Iris pigment epithelial cell (primary cell): ENCODE measurements at places on chromosomes 12 and 14.
A peak's percentile ranks its signal among the peaks of the same experiment; 100 is the strongest.

DNA sequence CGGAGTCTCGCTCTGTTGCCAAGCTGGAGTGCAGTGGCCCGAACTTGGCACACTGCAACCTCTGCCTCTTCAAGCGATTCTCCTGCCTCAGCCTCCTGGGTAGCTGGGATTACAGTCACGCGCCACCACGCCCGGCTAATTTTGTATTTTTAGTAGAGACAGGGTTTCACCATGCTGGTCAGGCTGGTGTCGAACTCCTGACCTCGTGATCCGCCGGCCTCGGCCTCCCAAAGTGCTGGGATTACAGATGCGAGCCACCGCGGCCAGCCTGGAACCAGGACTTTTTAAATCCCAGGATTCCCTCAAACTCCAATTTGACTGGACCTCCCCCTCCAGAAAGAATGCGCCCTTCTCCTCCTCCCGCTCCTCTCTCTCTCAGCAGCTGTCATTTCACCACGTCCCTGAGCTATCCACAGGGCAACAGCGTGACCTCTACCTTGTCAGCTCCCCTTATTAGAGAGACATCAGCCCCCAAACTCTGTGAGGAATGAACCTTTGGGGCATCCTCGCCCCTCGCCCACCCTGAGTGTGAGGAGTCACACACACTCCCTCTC, 2.0 kb downstream of the ESYT1 start:
- no peak for DNase-seq

- no peak for DNase-seq
Observed at GRCh38 chr12:129827102-129827865, 76.5 kb downstream of the TMEM132D start.

DNA sequence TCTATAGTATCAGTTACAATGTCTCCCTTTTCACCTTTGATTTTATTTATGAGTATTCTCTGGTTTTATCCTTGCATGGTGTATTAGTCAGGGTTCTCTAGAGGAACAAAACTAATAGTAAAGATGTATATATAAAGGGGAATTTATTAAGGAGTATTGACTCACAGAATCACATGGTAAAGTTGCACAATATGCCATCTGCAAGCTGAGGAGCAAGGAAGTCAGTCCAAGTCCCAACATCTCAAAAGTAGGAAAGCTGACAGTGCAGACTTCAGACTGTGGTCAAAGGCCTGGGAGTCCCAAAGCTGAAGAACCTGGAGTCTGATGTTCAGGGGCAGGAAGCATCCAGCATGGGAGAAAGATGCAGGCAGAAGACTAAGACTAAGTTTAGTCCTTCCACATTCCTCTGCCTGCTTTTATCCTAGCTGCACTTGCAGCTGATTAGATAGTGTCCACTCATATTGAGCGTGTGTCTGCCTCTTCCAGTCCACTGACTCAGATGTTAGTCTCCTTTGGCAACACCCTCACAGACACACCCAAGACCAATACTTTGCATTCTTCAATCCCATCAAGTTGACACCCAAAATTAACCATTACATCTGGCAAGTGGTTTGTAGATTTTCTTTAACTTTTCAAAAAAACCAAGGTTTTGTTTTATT, 308.0 kb upstream of the LMO3 start:
- no peak for DNase-seq

GRCh38 chr12:45214749-45215418, 1.0 kb upstream of the ANO6 start:
- peak; percentile 43 for DNase-seq

GRCh38 chr14:22561661-22562579, 27.1 kb downstream of the DAD1 start:
- peak; percentile 35 for DNase-seq

DNA sequence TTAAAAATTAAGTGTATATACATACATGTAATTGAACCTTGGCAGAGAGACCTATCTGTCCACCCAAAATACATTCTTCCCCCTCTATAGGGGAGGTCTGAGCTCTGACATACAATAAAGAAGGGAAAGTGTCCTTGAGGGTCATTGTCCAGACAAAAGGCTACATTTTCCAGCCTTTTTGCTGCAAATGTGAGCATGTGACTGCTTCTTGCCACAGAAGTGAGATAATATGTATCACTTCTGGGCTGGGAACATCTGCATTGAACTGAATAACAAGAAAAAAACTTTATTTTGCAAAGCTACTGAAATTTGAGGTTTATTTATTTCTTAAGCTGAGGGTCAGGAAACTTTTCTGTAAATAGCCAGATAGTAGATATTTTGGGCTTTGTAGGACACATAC, 131.3 kb downstream of the TBC1D30 start:
- no peak for DNase-seq

GRCh38 chr12:76529226-76529918, 30.2 kb downstream of the OSBPL8 start:
- DNase-seq = peak; percentile 62

DNA sequence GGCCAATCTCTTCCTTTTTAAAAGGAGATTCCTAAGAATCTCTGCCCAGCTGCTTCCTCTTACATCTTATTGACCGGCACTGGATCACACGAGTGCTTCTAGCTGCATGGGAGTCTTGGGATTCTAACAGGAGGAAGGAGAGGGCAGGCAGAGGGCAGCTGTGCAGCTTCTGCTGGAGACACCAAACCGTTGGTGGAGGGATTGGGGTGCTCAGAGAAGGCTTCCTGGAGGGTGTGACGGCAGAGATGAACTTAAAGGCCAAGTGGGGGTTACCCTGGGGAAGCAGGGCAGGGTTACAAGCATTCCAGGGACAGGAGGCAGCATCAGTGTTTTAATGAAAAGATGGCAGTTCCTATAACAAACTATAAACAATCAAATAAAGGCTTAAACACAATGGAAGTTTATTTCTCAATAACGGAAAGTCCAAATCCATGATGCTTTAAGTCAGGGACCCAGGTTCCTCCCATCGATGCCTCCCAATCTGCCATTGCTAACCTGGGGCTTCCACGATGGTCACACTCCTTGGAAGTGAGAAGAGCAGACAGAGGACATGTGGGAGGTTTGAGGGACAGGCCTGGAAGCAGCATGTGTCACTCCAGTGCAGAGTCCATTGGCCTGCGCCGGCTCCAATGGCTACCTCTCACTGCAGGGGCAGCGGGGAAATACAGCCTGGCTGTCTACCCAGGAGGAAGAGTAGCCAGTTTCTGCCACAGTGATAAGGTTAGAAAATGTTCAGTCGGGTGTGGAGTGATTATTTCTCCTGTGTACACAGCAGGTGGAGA, 53.1 kb upstream of the DDX11 start:
- DNase-seq = no peak

- DNase-seq = no peak
Observed at GRCh38 chr12:52969166-52969795, 20.4 kb downstream of the KRT18 start.

GRCh38 chr14:41378526-41378925, 228.2 kb upstream of the LRFN5 start:
- DNase-seq = no peak

DNA sequence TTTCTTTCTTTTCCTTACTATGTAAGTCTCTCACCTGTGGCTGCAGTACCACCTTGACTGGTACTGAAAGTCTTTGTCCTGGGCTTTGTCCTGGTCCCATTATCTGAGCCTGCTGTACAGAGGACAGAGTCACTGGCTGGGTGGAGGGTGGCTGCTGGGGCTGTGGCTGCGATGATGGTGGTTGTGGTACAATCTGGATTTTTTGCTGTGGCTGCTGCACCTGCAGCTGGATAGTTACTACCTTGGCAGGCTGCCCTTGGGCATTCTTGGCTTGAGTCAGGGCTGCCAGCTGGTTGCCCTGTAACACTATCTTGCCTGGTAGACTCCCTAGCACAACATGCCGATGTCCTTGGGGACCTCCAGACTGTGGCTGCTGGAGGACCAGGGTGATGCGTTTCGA, 27.0 kb downstream of the CHD8 start:
- DNase-seq = no peak

DNA sequence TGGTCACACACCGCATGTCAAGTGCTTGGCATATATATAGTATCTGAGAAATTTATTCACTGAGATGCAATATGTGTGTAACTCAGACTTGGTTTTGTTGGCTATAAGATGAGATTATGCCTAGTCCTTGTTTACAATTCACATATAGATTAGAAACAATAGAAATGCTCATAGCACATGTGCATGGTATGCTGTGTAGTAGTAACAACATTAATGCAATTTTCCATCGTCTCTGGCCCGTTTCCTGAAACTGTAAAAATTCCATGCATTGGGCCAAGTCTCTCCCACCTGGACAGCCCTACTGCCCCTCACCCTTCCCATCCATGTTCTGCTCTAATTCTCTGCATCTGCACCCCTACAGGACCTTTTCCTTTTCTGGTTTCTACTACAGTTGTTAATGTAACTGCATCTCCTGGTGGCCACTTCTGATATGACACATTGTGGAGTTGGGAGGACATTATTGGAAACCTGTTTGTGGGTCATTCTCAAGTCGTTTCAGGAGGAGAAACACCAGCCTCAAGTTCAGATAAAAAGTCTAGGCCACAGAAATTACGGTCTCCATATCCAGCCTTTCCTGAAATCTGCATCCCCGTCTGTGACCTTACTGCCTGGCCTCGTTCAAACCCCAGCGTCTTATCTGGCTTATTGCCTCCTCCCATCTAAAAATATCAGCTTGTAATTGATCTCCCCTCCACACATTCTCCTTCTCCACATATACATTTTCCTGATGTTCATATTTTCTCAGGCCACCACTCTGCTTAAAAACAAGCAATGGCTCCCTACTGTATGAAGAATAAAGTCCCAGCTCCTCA, 37.5 kb downstream of the EMP1 start:
- DNase-seq = peak; percentile 63

DNA sequence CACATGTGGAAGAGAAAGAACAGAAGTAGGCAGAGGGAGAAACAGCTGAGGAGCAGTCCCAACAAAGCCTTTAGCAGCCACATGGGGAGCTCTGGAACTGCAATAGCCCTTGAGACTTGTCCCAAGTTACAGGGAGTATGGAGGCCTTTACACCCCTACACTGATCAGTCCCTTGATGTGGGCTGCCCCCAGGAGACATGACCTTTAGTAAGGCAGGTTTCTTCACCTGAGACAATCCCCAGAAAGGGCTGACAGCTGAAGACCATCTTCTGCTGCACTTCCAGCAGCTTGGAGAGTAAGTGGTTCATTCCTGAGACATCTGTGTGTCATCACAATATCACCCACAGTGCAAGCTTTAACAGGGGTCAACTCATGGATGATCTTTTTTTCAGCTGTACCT, 8.6 kb upstream of the SNAPC1 start:
- DNase-seq = no peak

DNA sequence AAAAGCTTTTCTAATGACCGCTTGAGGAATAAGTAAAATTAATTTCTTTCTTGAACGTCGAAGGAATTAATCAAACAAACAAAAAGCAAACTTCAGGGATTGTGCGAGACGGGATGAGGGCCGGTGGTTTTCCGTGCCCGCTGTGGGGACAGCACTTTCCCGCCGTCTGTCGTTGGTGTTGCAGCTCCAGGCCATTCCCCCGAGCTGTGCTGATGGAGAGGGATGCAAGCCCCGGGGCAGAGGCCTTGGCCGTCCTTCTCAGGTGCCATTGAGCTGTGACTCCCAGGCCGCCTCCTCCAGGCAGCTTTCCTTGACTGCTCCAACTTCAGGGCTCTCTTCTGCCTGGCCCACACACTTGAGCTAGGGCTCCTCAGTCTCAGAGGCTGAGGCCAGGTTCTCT, 109.0 kb upstream of the C14orf180 start:
- DNase-seq = no peak

GRCh38 chr12:122473543-122474323, 27.0 kb downstream of the ZCCHC8 start:
- peak; percentile 59 for DNase-seq

GRCh38 chr12:92488735-92489134, 214.1 kb upstream of the PLEKHG7 start:
- no peak for DNase-seq

- no peak for DNase-seq
Observed at GRCh38 chr14:32578181-32578580, 249.1 kb downstream of the AKAP6 start.

- no peak for DNase-seq
Observed at GRCh38 chr14:70382536-70382935, 23.1 kb upstream of the COX16 start.

- no peak for DNase-seq
Observed at GRCh38 chr12:115216301-115216700, 532.3 kb upstream of the TBX3 start.

DNA sequence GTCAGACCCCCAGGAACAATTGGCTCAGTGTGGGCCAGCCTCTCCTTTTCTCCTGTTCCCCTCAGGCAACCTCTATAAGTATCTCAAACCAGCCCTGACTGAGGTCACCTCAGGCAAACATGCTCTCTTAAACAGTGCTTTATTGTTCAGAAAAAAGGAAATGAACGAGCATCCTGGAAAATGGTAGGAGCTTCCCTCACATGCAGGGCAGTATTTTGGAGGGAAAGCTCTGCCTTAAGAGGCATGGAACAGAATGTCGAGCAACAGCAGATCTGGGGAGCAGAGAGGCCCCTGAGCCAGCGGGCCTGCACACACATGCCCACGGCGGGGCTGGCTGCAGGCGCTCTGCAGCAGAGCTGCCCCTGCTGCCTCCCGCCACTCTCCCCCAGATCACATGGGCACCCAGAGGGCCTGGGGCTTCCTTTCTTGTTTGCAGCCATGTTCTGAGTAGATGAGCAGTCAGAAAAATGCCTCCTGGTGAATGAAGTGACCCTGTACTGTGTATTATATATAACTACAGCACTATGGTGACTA, 42.0 kb downstream of the MOK start:
- DNase-seq = peak; percentile 36

- no peak for DNase-seq
Observed at GRCh38 chr12:127594351-127594970, 672.5 kb upstream of the TMEM132C start.

DNA sequence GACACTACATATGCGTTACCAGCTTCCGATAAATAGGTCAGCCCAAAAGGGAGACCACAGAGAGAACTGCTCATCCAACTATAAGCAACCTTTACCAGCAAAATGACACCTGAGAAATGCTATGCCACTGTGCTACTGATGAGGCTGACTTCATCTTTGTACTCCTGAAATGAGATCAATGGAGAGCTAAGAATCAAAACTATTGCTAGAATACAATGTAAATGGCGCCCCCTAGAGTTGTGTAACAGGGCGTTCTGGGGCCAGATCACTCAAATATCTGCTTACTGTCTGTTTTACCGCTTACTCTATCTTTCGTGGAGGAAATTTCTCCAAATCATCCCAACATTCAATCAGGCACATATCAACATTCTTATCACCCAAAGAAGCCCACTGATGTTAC, 4.6 kb downstream of the ZNF384 start:
- no peak for DNase-seq

- no peak for DNase-seq
Observed at GRCh38 chr12:48988030-48988649, 10.0 kb downstream of the WNT1 start.

GRCh38 chr12:98352835-98353234, 162.6 kb upstream of the TMPO start:
- DNase-seq = peak; percentile 53
